ENCODE measurements at places on chromosomes 12 and 14.

GRCh38 chr12:19185262-19185929 lies 55.9 kb downstream of the PLEKHA5 start:
- DNase-seq, result no peak

- DNase-seq, result no peak
Measured at GRCh38 chr12:129486931-129487330, 416.9 kb downstream of the TMEM132D start.

DNA sequence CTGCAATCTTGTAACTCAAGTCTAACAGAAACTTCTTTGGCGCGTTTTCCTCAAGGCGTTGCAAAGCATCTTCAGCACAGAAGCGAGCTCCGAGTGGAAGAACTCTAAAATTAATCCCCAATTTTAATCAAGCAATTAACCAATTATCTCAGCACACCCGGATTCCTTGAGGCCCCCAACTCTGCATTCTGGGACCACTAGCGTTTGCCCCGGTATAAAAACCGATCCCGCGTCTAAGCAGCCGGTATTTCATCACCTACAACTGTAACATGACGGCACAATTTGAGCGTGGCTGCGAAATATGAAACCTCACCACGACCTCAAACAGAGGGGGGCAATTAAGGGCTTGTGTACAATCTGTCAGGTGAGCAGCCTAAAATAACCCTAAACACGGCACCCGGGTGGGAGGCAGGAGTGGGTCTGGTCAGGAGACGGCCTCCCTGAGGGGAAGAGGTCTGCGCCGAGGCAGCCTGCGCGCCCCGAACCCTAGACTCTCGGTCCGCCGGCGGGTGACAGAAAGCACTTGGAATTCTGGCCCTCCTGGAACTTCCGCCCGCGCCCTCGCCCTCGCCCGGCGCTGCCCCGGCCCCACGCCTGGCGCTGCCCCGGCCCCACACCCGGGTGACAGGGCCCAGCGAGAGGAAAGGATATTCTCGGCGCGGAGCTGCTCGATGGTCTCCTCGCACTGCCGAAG lies 594 bp downstream of the ZCCHC8 start:
- peak; percentile 67 for DNase-seq

- DNase-seq, result no peak
Measured at GRCh38 chr14:87542288-87542687, 450.7 kb downstream of the GALC start.

DNA sequence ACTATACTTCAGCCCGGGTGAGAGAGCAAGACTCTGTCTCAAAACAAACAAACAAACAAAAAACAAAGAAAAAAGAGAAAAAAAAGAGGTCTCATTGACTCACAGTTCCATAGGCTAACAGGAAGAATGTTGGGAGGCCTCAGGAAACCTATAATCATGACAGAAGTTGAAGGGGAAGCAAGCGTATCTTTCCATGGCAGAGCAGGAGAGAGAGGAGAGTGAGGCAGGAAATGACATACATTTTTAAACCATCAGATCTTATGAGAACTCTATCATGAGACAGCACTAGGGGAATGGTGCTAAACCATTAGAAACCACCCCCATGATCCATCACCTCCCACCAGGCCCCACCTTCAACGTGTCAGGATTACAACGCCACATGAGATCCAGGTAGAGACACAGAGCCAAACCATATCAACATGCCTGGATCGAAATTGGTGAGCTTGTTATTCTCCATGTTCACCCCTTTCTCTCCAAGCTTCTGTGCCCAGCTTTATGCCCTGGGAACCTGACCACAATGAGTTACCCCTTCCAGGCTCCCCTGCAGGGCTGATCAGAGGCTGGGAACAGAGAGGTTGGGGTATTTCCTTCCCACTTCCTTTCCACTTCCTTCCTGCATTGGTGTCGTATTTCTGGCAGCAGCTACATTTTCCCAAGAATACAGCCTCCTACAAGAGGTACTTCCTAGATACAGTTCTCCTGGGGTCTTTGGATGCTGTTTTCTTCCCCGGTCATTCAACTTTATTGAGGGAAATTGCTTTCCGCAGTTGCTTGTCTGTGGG lies 219.3 kb upstream of the FLRT2 start:
- DNase-seq, result no peak

GRCh38 chr12:45220363-45220931 lies 4.6 kb downstream of the ANO6 start:
- DNase-seq, result no peak

- no peak for DNase-seq
Measured at GRCh38 chr12:109770104-109770860, 56.7 kb downstream of the FAM222A start.

DNA sequence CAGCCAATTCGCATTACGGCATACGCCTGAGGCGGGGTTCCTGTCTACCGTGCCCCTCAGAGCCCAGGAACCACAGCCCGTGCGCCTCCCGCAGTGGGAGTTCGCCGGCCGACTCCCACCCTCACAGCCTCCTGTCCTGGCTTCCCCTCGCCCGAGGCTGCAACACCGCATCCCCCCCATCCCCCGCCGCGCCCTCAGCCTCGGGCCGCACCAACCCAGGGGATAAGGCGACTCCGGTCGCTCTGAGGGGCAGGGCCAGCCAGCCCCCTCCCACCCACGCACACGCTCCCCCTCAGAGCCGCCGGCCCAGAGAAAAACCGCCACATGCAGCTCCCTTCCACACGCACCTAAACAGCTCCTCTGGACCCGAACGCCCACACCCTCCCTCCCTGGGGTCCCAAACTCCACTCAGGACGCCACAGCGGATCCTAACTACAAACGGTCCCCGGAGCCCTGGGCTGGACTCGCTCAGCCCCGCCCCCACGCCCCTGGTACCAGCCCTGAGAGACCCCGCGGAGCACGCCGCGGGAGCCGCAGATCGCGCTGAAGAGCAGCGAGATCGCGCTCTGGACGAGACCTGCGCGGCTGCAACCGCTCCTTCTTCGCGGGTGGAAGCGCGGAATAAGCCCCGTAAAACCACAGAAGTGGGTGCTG lies at the start of gene C14orf39:
Gene C14orf39, minus strand, starts transcription at position 466 of the 654 bp plus-strand sequence. CDS start 985 bp downstream, outside the sequence.
- peak; percentile 83 for DNase-seq

GRCh38 chr14:74401504-74402241 lies 24.3 kb downstream of the SYNDIG1L start:
- peak; percentile 49 for DNase-seq

DNA sequence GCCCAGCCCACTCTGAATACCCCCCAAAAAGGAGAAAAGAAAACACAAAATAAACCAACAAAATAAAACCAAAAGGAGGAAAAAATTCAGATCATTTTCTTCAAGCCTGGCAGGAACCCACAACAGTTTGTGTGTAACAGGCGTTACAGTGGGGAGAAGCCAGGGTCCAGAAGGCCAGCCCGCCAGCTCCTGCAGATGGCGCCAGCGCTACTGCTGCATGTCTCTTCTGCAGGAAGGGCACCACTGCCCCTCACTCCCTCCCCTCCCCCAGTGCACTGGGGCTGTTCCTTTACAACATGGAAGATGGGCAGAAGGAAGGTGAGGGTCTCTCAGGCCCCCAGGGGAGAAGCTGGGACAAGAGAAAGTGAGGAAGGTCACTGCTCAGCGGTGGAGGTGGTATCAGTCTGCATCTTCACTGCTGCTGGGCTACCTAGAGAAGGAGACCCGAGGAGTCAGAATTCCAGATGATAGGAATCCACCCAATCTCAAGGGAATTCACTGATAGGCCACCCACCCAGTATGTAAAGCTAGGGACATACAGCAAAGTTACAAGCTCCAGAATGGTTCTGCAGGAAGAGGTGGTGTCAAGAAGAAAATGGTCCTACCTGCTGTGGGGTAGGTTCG lies 2.3 kb upstream of the NOP2 start:
- DNase-seq, result peak; percentile 61

- peak; percentile 16 for DNase-seq
Measured at GRCh38 chr14:47040550-47040949, 389.0 kb upstream of the RPL10L start.

DNA sequence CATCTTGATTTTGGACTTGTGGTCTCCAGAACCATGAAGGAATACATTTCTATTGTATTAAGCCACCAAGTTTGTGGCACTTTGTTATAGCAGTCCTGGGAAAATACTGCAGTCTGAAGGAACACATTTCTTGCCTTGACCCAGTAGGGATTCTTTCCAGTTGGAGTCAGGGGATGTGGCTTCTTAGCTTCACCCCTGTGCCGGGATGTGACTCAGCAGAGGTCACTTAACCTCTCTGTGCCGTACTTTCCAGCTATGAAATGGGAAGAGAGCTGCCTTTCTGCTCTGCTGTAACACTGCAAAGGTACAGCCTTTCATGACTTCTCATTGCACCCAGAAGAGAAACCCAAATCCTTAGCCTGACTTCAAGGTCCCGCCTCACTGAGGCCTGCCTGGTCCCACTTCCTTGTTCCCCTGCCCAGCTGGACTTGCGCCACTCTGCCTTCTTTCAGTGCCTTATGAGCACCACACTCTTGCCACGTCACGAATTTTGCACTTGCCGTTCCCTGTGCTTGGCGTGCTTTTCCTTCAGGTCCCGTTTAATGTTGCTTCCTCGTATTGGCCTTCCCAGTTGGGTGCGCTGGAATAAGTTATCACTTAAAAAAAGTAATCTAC lies 24.2 kb downstream of the CHST11 start:
- no peak for DNase-seq

GRCh38 chr14:79265366-79265946 lies 945.8 kb downstream of the DIO2 start:
- DNase-seq, result no peak

GRCh38 chr12:92055877-92056276 lies 89.8 kb downstream of the BTG1 start:
- DNase-seq, result no peak

- no peak for DNase-seq
Measured at GRCh38 chr12:47286676-47287075, 206.9 kb upstream of the AMIGO2 start.

- no peak for DNase-seq
Measured at GRCh38 chr12:8696442-8697090, 1.2 kb upstream of the RIMKLB start.

DNA sequence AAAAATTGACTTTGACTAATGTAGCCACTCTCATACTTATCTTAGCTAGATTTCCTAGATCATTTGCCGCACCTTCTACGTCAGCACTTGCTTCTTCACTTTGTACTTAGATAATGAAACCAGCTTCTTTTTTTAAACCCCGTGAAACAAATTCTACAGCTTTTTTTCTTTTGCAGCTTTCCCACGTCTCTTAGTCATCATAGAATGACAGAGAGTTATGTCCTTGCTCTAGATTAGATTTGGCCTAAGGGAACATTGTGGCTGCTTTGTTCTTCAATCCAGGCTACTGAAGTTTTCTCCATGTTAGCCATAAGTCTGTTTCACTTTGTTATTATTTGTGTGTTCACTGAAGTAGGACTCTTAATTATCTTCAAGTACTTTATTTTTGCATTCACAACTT lies 94.9 kb downstream of the SLCO1A2 start:
- DNase-seq, result no peak

DNA sequence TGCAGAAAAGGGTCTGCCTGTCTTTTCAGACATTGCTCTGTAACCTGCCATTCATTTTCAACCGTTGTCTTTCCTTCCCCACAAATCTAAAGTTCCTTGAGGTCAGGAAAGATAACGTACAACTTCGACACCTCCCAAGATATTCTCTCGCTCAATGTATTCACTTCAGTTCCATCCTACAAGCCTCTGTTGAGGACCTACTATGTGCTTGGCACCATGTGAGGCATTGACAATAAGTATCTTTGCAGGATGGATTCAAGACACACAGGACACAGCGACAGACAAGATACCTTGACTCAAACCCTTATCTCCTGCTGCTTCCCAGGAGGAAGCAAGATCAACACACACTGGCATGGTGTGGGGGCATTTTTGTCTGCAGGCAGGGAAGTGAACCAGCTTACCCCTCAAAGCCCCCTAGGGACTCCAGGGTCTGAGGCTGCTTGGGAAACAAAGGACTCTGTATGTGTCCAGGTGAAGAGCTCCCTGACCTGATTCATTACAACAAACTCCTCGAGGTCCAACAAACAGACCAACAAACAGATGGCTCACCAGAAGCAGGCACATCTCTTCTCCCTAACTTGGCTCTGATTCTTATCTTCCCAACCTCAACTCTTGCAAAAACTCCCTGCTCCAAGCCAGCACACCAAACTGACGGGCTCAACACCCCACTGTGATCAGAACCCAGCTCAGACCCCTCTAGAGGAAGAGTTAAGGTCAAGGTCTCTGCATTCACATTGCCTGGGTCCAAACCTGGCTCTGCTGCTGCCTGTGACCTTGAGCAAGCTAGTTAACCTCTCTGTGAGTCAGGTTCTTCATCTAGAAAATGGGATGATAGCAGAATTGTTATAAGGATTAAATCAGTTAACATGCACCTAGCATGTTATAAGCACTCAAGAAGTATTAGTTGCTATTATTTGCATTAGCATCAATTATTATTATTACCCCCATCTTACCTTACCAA lies 6.3 kb downstream of the NUAK1 start:
- DNase-seq, result no peak

- no peak for DNase-seq
Measured at GRCh38 chr14:30553311-30553989, 5.5 kb upstream of the G2E3 start.

DNA sequence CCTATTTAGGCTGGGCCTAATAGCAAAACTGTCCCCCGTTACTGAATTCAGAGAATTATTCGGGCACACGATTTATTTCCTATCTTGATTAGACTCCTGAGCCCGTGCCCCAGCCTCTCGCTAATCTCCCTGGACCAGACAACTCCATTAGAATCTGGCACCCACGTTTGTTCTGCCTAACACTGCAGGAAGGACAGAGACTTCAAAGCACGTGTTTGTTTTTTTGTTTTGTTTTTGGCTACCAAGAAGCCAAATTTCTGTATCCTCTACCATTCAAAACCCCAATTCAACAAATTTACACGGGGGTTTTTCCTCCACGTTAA lies 4.8 kb downstream of the USP44 start:
- no peak for DNase-seq

GRCh38 chr12:56878010-56878339 lies 56.2 kb downstream of the SDR9C7 start:
- DNase-seq, result no peak

GRCh38 chr14:99755068-99755405 lies 38.2 kb upstream of the EML1 start:
- DNase-seq, result no peak

DNA sequence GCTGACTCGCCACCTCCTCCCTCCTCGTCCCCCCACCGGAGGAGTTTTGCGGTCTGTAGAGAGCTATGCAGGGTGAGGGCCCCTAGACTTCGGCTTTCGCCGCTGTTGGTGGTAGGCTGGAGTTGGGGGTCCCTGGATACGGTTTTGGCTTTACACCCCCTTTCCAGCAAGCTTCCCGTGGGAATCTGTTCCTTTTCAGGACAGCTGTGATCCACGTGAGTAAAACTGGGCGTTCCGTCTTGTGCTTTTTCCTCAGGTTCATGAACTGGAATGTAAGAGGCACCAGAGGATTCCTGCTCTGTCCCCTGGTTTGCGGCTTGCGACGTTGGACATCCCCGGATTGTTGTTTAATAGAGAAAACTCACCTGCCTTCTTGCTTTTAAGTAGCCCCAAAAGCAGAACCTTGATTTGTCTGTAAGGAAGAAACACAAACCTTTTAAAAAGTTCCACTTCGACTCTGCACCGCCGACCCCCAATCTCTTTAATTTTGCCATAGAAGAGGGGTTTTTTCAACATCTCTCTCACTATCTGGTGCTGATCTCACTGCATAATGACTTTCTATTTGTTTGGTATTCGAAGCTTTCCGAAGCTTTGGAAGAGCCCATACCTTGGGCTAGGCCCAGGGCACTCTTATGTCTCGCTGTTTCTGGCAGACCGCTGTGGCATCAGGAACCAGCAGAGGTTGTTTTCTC lies 490 bp downstream of the PRORP start:
- DNase-seq, result no peak
